ENCODE measurements at places on chromosomes 6 and 20.

DNA sequence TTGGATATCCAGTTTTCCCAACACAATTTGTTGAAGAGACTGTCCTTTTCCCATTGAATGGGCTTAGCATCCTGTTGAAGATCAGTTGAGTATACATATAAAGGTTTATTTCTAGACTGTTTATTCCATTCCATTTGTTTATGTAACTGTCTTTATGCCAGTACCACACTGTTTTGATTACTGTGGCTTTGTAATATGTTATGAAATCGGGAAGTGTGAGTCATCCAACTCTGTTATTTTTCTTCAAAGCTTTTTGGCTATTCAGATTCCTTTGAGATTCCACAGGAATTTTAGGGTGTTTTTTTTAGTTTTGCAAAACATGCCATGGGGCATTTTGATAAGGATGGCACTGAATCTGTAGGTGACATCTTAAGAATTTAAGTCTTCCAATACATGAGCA is 188.3 kb downstream of the BMP7 start:
- DNase-seq: no peak

GRCh38 chr20:42376131-42376530 is 758.0 kb upstream of the CHD6 start:
- DNase-seq: no peak

GRCh38 chr20:21175433-21175832 is 49.6 kb downstream of the KIZ start:
- no peak for DNase-seq

DNA sequence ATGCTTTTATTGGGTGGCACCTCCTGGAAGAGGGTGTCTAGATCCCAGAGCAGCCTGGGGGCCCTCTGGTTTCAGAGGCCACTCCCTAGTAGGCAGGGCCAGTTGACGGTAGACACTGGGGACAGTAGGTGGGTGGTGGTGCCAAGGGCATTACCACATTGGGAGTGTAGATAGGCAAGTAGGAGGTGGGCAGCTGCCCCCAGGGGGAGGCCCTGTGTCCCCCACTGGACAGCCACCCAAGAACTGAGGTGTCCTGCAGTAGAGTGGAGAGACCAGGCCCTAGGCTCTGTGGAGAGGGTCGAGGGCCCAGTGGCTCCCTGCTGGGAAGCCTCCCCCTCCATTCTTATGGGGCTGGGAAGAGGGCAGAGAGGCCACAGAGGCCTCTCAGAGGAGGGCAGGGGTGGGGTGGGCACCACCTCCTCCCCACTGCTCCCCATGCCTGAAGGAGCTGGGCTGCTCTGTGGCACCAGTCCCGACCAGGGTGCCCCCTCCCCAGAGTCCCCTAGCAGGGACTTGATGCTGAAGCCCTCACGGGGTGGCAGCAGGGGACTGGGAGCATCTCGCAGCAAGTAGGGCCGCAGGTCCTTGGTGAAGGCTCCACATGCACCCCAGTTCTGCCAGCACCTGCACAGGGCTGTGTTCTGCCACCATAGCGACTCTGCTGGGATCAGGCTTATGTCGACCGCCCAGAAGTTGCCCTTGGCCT is 305.0 kb upstream of the KCNQ5 start:
- DNase-seq: no peak

DNA sequence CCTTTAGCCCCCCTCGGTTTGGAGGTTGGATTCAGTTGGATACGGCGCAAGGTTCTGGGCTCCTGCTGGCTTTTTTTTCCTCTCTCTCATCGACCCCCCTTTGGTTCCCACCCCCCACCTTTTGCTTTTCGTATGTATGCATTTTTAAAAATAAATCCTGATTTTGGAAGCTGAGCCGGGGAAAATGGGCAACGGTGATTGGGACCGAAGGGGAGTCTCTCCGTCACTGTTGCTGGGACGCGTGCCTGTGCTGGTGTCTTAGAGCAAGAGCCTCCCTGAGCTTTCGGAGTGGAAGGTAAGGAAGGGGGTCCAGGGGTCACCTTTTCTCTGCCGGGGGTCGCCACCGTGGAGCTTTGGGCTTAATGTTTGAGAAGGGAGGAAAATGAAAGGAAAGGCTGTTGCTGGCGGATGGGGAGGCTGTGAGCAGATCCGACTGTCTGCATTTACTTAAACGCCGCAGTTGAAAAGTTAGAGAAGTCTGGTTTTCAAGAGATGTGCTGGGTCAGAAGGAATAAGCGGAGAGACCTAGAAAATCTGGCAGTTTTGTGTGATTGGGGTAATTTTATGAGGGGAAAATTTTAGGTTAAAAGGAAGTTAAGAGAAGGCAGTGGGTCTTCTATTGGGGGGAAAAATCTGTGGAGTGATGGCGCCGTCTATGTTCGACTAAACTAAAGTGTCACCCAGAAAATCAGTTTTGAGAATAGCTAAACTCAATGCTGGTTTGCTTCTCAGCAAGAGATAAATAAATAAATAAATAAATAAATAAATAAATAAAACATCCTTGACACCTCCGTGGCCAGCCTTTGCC is 828 bp downstream of the ADGRB3 start:
- DNase-seq: peak; percentile 23

DNA sequence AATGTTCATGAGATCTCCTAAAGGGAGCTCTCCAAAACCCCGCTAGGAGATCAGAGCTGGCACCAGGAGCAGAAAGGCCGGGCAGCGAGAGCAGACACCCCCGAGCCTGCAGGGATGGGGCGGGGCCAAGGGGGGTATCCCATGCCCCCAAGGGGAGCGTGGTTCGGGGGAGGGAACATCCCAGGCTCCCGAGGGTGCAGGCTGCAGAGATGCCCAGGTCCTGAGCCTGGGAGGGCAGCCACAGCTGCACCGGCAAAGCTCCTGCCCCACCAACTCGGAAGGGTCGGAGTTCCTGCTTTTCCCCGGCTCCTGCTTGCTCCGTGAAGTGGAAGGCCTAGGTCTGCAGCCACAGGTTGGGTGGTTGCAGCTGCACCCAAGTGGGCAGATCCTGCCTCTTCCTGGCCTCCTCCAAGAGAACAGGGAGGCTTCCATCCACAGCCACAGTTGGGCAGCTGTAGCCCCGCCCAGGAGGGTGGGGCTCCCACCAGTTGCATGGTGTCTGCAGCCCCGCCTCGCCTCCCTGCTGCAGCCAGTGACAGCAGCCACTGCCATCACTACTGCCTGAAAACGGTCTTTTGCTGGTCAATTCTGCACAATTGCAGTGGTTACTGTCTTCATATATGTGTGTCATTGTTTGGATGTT is 13.4 kb upstream of the GMNN start:
- peak; percentile 32 for DNase-seq

DNA sequence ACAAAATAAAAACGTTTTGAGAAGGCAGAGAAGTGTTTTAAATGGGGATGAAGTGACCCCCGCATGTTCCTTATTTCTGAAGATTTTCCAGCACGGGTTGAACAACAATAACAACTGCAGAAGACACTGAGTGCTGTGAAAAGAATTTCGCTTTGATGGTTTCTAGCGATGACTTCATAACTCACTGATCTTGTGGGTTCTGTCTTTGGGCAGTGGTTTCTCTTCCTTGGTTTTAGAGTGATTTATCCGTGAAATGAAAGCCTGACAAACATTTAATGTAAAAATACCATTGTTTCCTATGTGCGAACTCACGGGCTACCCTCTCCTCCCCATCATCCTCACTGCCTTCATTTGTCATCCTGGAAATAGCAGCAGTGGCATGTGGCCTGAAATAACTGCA is 793.9 kb downstream of the QKI start:
- DNase-seq: no peak

DNA sequence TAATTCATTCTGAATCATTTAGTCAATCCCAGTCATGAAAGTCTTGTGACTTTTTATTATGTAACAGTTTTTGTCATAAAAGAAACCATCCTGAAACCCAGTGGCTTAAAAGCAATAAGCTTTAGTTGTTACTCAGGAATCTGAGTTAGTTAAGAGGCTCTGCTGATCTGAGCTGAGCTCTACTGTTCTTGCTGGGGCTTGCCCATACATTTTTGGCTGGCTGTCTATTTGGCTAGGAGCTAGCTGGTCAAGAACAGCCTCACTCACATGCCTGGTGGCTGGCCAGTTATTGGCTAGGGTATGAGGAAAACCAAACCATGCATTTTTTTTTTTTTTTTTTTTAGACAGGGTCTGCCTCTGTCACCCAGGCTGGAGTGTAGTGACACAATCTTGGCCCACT is 10.6 kb downstream of the TCF21 start:
- DNase-seq: no peak

- no peak for DNase-seq
Observed at GRCh38 chr6:144969154-144969553, 684.0 kb downstream of the UTRN start.

- no peak for DNase-seq
Observed at GRCh38 chr20:40960101-40960500, 68.5 kb upstream of the TOP1 start.

DNA sequence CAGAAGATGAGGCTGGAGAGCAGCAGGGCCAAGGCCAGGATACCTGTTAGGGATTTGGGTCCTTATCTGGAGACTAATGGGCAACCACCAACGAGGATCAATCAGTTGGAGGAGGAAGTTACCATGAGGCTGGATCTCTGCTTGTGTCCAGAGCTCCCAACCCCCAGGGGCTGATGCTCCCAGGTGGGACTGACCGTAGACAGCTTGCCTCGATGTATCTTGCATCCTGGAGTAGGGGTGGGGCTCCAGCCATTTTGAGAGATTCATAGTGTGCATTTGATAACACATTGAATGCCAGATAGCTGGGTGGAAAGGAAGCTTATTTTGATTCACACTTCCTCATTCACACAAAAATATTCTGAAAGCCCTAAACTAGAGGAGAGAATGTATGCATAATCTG is 4.6 kb upstream of the RFPL4B start:
- DNase-seq: no peak

DNA sequence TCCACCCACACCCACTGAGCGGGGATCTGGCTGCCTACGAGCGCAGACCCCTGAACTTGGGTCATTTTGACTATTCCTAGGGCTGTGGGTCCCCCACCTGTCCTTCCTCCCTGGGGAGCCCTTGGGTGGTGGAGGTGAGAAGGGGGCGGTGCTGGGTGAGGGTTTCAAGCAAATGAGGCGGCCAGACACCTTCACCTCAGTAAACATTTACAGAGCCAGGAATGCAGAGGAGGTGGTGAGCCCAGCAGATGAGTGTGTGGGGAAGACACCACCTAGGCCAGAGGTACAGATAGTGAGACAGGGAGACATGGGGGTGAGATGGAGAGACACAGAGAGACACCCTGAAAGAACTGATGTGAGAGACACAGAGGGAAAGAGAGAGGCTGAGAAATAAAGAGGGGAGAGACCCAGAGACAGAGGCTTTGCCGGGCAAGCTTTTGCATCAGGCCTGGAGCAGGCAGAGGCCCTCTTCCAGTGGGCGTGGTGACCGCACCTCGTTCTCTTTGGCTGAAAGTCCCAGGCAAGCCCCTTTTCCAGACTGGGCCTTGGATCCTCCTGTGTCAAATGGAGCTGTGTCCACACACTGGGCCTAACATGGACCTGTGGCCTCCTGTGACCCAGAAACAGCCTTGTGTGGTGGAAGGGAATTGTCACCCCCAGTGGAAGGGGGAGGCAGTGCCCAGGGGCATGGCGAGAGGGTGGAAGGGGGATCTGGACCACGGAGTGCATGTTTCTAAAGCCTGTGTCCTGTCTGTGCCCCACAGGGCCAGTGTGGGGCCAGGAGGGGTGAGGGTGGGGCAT is 29.7 kb downstream of the CEBPB start:
- no peak for DNase-seq

DNA sequence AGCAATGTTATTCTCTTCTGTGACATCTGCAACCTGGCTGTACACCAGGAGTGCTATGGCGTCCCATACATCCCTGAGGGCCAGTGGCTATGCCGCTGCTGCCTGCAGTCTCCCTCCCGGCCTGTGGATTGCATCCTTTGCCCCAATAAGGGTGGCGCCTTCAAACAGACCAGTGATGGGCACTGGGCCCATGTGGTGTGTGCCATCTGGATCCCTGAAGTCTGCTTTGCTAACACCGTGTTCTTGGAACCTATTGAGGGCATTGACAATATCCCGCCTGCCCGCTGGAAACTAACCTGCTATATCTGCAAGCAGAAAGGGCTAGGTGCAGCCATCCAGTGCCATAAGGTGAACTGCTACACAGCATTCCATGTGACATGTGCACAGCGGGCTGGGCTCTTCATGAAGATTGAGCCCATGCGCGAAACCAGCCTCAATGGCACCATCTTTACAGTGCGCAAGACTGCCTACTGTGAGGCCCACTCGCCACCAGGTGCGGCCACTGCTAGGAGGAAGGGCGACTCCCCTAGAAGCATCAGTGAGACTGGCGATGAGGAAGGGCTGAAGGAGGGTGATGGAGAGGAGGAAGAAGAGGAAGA is 4.6 kb downstream of the BRPF3 start:
- no peak for DNase-seq

GRCh38 chr20:60283281-60283680 is 325.1 kb downstream of the CDH26 start:
- no peak for DNase-seq

DNA sequence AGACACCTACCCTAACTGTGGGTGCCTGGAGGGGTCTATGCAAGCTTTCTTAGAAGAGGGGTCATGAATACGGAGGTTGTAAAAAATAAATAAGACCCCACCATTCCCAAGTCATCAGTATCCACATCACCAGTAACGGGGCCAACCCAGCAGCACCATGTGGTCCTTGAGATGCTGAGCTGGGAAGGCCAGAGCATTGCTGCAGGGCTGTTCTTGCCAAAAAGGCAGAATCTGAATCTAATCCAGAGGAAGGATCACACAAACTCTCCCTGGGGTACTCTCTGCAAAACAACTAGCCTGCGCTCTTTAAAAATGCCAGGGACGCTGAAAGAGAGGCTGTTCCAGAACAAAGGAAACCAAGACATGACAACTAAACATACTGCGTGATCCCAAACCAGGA is 43.2 kb downstream of the SSR1 start:
- no peak for DNase-seq

- DNase-seq: no peak
Observed at GRCh38 chr6:37820718-37821079, 1.2 kb downstream of the ZFAND3 start.

- DNase-seq: no peak
Observed at GRCh38 chr6:134295953-134296553, 21.9 kb downstream of the SGK1 start.

DNA sequence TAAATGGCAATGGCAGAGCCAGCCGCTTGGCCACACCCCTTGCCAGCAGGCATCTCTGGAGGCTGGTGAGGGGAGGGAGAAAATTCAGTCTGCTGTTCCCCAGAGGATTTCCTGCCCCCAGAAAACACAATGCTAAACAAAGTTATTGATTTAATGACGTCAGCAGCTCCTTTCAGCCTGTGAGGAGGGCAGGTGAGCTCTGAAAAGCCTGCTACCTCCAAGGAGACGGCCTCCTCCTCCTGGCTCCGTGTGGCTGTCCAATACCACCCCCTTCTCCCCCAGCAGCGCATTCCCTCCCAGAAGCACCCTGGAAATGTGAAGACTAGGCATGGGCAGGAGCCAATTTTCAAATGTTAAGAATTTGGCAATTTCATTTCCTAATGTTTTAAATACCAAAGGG is 393.1 kb downstream of the ZFAND3 start:
- no peak for DNase-seq

GRCh38 chr20:2709205-2709981 is 16.8 kb downstream of the EBF4 start:
- DNase-seq: peak; percentile 53

- no peak for DNase-seq
Observed at GRCh38 chr6:116409756-116410155, 39.0 kb downstream of the DSE start.

GRCh38 chr6:92827104-92827503 is 592.3 kb downstream of the EPHA7 start:
- no peak for DNase-seq

- DNase-seq: peak; percentile 51
Observed at GRCh38 chr20:53712212-53712977, 118.8 kb upstream of the ZNF217 start.

Measured in ELF-1 (cell line).